HT1080 (cell line): ENCODE measurements at places on chromosomes 6 and 20. TPM values are rescaled to one million over a fixed set of nuclear protein-coding genes. Genes with fewer than 3 reads are reported as not detected.

- DNase-seq: no peak
Measured at GRCh38 chr6:29620630-29621029, 12.4 kb downstream of the GABBR1 start.

DNA sequence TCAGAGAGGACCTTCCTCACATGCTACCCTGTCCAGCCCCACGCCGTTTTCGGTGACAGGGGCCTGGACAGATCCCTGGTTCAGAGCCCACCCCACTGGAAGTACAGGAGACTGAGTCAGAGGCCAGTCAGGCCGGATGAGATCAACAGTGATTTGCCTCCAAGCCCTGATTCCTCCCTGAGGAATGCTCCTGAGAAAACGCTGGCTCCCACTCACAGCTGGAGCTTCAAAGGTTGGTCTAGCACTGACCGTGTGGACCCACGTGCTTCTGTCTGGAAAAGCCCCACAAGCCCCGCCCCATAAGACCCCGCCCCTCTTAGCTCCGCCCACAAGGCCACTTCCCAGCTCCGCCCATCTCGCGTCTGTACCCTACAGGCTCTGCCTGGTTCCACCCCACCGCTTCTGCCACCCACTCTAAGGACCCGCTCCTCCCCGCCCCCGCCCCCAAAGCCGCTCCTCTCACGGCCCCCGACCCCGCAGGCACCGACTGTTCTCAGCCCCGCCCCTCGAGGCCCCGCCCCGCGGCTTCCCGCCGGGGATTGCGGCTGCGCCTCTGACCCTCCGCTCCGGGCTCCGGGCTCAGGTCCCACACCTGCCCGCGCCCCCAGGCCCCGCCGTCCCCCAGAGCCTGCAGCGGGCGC is 64.9 kb upstream of the BHLHE23 start:
- peak; percentile 63 for DNase-seq

The EPB41L2 gene
- total RNA-seq: 17.7 and 32.5 TPM in 2 replicates

The ULBP3 gene
- 14.1 and 18.3 TPM in 2 replicates for total RNA-seq

The HUS1B gene
- total RNA-seq: 0.63 and 1.5 TPM in 2 replicates
